ENCODE measurements at places on chromosomes 4 and X.

GRCh38 chrX:41723826-41724225 lies at the start of gene GPR82:
GPR82 (plus strand) TSS chrX:41724181; CDS start chrX:41727027, 2,846 bp downstream.
- DNase-seq: no peak

DNA sequence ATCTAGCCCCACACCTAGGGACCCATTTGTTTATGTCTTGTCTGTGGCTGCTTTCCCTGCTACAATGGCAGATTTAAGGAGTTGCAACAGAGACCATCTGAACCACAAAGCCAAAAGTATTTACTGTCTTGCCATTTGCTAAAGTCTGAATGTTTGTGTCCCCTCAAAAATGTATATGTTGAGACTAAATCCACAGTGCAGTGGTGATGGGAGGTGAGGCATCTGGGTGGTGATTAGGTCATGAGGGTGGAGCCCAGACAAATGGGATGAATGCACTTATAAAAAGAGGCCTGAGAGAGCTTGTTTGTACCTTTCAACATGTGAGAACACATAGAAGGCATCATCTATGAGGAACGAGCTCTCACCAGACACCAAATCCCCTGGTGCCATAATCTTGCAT lies 137.3 kb downstream of the TMEM144 start:
- DNase-seq: no peak

DNA sequence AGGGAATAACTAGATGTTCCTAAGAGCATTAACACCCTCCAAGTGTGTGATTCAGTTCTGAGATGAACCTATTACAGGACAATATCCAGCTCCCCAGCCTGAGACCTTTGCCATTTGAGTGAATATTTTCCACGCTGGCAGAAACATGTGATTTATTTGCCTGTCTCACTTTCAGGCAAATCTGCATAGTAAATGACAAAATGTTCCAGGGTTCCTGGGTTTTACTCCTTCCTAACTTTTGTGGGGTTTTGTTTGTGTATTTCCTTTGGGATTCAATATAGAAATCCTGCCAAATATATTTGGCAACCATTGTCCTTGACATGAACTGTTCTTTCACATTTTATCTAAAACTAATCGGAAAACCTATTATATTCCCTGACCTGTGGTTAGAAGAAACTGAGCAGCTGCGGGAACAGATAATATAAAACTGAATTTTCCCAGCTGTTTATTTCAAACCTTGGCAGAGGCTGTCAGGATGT lies 12.5 kb downstream of the F8 start:
- DNase-seq: no peak

GRCh38 chr4:77538144-77538543 lies 67.5 kb upstream of the CXCL13 start:
- DNase-seq: no peak

- no peak for DNase-seq
Observed at GRCh38 chrX:15838017-15838416, 16.6 kb downstream of the AP1S2 start.

DNA sequence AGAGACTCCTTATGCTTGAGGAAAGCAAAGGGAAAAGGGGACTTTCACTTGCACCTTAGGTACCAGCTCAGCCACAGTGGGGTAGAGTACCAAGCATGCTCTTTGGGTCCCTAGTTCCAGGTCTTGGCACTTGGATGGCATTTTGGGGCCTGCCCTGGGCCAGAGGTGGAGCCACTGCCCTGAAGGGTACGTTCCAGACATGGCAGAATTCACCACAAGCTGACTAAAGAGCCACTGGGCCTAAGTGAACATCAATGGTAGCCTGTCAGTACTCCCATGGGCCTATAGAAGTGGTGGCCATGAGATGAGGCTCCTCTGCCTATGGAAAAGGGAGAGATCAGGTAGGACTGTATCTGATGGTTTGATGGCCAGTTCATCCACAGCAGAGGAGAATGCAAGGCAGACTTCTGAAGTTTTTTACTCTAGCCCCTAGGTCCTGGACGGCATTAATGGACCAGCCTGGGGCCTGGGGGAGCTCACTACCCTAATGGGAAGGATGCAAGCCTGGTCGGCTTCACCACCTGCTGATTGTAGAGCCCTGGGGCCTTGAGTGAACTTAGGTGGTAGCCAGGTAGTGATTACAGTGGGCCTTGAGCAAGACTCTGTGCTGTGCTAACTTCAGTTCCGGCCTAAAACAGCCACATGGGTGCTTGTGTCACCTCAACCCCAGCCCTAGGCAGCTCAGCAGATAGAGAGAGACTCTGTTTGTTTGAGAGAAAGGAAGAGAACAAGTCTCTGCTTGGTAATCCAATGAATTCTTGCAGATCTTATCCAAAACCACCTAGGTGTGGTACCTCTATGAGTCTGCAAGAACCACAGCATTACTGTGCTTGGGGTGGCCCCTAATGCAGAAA lies 19.8 kb upstream of the HSFX4 start:
- no peak for DNase-seq

GRCh38 chrX:123157586-123157985 lies 26.5 kb upstream of the GRIA3 start:
- DNase-seq: no peak

- no peak for DNase-seq
Observed at GRCh38 chr4:33316578-33316977, 2596.4 kb downstream of the PCDH7 start.

DNA sequence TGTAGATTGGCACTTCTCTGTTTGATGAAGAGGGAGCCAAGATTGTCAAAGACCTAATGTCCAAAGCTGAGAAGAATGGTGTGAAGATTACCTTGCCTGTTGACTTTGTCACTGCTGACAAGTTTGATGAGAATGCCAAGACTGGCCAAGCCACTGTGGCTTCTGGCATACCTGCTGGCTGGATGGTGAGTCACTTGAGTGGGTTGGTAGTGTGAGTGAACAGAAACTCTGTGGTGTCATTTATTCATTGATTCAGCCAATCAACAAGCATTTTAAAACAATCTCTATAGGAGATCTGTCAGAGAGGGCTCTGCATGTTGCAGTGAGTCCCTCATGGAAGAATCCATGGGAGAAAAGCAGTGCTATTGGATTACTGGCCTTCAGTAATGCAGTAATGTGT lies 16.3 kb downstream of the TAF9B start:
- no peak for DNase-seq

GRCh38 chr4:74308215-74308614 lies at the start of gene EPGN:
EPGN (plus strand) TSS chr4:74308470; CDS start chr4:74308534, 64 bp downstream.
- no peak for DNase-seq

DNA sequence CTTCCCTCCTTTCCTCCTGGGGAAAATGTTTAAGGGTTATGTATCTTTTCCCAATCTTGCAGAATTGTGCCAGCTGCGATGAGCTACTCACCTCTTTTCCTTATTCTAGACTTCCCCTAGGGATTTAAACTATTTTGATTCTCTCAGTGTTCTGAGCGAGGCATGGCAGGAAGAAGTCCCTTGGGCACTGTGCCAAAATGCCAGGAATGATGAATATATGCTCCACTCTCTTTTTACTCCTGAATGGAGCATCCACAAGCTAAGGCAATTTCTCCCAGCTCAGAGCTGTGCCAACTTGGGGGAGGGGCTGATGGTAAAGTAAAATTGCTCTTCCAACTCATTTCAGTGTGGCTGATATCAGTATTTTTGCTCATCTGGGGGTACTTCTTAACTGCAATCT lies 4.0 kb upstream of the C4orf17 start:
- no peak for DNase-seq

DNA sequence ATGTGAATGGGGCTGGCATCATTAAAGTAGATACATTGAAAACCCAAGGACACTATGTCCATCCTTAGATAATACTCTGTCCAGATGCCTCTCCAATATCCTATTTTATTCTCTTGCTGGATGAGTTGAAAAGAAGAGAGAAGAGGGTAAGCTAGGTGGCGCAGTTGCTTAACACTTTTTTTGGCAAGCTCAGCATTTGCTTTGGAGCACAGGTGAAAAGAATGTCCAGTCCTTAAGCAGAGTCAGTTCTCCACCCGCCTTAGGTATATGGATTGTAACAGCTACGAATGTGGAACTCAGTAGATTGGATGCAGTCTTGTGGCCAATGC lies 208.4 kb downstream of the NWD2 start:
- DNase-seq: no peak

GRCh38 chrX:49120091-49120490 lies 3.4 kb downstream of the GPKOW start:
- DNase-seq: no peak

DNA sequence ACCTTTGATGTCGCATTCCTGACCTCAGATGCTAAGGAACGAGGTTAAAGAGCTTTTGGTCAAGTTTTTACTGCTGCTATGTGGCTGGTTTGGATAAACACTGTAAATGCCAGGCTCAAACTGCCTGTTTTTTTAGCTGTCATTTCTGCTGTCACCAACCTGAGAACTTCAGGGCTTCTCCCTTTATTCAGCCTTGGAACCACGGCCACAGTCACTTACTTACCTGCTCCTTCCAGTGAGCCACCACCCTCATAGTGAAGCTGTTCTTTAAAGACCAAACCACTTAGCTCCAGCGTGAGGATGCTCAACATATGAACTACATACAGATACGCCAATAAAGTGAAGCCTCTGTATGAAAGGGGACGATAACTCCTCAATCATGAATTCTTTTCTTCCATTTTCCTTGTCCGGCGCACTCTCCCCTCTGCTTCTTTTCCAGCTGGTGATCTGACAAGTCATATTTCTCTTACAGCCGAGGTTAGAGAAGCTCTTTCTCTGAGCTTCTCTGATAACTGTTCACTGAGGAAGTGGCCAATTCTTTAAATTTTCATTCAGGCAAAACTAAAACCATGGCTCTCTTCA lies 152.8 kb upstream of the ANK2 start:
- no peak for DNase-seq

DNA sequence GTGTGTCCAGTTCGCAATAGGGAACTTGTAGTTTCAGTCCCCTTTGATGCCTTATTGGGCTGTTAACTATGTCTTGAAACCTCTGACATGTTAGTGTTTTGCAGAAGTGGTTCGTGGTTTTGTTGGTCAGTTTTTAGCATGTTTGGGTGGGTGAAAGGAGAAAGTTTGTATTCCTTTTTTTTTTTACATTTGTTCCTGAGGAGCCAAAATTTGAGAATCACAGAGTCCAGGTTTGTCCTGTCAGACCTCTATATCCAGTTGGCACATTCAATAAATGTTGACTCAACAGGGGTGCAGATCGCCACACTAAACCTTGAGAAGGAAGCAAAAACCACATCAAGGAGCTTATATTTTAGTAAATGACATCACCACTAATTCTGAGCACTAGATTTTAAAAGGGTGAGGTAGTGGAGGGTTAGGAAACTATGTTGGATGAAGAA lies 26.2 kb downstream of the DLG3 start:
- no peak for DNase-seq

DNA sequence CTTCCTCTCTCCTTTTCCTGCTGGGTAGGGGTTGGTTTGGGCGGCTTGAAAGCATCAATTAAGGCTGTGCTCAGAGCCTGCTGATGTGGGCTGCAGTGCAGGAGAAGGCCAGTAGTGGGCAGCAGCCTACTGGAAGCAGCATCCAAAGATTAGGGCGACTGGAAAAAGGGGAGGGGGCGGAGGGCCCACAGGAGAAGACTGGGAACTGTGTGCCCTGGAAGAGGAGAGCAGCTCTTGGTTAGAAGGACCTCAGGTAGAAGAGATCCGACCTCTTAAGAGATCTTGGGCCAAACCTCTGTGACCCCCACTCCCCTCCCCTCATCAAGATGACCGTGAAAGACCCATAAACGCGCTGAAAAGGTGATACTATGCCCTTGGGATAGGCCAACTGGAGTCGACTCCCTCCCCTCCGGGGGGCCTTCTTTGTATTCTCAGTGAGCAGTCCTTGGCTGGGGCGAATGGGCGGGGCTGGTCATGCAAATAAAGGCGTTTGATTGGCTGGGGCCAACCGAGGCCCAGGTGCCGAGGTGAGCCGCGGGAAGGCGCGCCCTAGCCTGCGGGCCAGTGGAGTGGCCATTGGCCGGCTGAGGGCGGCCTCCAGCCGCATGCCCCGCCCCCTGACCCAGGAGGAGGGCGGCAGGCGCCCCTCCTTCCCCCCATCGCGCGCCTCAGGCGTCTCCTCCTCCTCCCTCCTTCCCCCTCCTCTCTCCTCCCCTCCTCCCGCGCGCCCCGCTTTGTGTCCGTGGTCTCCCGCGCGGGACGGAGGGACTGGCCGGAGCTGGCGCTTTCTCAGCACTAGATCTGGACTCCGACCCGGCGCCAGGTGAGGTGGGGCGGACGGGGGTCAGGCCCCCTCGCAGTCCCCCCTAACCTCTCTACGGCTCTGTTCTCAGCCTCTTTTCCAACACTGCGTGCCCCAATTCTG lies 10.1 kb downstream of the DLG3 start:
- peak; percentile 48 for DNase-seq

DNA sequence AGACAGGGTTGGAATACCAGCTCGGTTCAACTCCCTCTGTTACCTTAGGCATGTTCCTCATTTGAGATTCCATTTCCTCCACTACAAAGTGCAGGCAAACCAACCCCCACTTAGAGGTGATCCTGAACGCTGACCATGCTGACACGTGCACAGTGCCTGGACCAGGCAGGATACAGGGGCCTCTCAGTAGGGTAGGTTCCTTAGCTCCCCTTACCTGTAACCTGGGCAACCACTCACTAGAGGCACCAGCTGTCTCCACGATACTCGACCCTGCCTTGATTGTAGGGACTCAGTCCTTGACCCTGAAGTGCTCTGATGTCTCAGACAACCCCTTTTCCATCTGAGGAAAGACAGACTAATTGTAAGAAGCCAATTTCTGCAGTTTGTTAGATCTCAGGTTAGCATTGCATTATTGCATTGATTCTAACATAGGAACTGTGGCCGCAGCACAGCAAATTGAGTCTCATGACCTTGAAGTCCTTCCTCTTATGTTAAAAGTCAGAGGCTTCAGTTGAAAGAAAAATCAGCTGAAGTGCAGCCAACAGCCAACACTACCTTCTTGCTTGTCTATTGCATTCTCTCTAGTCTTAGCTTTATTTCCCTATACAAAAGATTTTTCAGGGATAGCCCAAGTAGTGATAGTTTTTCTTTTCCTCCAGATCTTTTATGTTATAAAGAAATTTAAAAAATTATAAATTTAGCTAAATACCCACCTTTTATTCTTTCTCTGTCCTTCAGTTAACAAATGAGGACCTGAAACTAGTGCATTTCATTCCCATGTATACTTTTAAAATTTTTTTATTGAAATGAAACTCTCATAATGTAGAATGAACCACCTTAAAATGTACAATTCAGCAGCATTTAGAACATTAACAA lies 11.2 kb upstream of the C1QTNF7 start:
- DNase-seq: no peak

DNA sequence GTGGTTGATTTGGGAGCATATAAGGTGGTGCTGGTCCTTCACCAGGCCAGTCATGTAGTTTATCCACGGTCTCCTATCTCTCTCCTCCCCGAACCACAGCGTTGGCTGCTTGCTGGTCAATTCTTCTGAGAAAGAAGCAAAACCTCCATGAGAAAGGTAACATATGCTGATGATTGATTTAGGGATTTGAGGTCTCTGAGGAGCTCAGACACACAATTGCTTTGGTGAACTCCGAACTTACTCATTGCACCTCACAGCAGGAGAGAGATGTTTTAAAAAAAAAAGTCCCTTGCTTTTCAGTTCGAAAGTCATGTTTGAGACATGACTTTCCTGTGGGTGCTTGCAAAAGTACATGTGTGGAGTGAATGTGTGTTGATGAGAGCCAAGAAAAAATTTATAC lies 100.2 kb downstream of the TSPAN7 start:
- no peak for DNase-seq

Measured in omental fat pad (tissue), 4 donors.